ENCODE measurements at places on chromosomes 13 and 19.

DNA sequence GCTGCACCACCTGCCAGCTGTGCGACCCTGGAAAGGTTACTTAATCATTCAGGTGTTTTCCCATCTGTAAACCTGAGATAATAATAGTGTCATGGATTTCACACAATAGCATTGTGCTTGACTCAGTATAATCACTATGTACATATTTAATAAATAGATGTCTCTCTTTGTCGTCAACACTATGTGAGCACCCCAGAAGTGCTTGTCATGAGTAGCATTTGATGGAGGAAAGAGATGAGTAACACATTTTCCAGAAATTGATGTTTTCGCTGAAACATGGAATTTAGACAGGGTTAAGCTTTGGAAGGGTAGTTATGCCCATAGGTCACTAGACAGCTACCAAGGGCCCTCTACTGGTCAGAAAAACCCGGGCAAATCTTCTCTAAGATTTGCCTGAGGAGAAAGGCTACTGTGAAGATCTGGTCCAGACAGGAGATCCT lies 9.5 kb upstream of the MBNL2 start:
- no peak for DNase-seq

DNA sequence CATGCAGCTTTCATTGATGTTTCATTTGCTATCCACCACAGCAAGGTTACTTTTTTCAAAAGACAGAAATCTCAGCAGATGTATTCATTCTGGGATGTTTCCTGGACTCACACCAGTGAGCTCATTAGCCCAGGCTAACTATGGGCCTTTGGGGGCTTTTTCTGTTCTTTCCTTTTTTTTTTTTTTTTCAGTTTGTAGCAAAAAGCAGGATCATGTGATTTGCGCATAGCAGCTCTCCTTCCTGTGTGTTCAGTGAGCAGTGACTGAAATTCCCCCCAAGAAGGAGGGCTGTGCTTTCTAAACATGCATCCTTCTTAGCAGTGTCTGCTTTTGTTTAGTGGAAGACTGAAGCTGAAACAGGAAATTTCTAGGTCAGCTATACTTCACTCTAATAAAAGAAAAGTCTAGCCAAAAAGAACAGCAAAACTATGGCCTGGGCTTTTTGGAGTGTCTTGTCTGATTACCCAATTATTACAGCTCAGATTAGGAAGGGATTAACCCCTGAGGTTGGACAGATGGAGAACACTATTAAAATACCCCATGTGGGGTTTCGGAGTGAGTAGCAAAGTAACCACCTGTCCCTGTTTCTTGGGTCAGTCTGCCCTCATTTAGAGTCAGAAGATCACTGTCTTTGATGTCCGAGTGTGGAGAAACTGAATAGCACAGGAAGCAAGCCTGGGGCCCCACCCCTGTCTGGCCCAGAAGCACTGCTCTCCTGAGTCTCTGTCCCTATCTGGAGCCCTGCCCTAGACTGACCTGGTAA lies 8.9 kb upstream of the AMER2 start:
- DNase-seq: no peak

DNA sequence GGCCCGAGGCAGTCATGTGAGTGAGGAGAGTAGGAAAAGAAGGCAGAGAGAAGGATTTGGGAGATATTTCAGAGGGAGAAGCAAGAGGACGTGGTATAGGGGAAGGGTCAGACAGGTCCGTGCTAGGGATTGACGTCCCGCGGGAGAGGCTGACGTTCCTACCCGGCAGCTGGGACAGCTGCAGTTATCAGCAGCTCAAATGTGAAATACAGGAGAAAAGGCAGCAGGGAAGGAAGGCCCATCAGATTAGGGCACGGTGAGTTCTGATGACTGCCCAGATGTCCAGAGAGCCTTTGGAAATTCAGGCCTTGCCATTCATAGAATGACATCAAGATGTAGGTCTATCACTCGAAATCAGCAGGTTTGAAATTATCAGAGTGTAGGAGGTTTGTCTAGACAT lies 88.4 kb downstream of the IRS2 start:
- DNase-seq: no peak

DNA sequence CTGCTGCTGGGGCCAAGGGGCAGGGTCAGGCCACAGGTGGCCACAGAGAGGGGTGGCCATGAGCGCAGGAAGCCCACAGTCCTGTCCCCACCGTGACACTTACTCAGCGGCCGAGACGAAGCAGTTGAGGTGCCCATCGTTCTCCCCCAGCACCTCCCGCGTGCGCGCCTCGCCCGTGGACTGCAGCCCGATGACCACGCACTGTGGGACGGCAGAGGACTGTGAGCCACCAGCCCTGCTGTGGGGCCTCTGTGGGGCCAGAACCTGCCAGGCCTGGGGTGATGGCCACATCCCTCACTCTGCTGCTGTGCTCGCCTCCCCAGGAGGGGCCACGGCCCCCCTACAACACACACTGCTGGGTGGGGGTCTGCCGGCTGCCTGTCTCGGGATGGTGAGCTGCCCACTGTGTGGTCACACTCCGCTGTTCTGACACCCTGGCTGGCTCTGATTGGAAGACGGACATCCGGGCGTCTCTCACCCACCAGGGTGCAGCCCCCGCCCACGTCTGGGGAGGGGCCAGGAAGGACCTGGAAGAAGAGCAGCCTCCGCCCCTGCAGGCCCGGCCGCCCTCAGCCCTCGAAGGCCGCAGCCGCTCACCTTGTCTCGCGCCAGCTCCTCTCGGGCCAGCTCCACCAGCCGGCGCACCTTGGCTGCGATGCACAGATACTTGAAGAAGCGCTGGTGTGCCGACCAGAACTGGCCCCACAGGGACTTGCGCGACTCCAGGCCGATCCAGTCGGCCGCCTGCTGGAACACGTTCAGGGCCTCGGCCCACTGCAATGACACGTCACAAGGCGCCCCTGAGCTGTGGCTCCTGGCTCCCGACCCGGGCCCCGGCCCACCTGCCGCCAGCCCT lies 13.2 kb downstream of the GPX4 start:
- DNase-seq: no peak

DNA sequence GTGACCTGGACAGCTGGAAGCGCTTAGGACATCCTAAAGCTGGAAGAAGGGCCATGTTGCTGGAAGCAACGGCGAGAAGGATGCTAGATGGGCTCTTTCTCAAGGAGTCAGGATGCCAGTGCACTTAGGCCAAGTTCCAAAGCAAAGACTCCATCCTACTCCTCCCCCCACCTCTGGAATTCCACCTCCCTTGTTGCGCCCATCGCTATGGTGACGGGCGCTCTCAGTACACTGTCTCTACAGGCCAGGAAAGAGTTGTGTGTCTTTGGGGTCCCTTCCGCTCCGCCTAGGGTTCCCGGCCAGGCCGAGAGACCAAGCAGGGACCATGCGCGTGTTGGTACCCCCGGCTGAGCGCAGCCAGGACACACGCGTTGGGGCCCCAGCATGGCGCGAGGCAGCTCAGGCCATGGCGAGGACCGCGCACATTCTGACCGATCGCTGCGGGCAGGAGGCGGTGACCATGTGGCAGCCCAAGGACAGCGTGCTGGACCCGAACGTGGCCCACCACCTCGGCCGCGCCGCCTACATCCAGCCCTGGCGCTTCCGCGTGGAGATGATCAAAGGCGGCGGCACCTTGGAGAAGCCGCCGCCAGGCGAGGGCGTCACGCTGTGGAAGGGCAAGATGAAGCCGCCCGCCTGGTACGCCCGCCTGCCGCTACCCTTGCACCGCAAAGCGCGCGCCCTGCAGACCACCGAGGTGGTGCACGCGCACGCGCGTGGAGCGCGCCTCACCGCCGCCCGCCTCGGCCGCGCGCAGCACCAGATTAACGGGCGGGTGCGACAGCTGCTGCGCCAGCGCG lies 31.0 kb upstream of the SLC1A6 start:
- no peak for DNase-seq

DNA sequence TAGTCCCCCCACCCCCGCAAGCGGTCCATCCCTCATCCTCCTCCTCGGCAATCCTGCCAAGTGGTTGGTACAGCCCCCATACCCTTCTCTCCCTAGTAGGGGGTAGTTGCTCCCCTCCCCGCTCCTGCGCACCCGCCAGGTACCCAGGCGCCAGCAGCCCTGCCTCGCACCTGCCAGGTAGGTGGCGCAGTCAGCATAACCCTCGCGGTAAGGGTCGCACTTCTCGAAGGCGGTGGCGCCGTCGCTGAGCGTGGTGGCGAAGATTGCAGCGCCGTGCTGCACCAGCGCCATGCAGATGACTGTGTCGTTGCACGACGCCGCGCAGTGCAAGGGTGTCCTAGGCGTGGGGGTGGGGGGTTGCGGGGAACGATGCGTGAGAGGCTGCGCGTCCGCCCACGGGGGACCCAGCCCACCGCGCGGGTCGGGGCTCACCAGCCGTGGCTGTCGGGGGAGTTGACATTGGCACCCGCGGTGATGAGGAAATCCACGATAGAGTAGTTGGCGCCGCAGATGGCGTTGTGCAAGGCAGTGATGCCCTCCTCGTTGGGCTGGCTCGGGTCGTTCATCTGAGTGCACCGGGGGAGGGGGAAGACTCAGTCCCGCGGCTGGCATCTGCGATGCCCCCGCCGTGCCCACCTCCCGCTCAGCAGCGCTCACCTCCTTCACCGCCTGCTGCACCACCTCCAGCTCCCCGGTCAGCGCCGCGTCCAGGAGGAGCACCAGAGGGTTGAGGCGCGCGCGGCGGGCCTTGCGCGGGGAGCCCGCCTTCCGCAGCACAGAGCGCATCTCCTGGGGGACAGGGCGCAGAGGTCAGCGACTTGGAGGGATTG lies 15.2 kb upstream of the ERCC2 start:
- peak; percentile 77 for DNase-seq

DNA sequence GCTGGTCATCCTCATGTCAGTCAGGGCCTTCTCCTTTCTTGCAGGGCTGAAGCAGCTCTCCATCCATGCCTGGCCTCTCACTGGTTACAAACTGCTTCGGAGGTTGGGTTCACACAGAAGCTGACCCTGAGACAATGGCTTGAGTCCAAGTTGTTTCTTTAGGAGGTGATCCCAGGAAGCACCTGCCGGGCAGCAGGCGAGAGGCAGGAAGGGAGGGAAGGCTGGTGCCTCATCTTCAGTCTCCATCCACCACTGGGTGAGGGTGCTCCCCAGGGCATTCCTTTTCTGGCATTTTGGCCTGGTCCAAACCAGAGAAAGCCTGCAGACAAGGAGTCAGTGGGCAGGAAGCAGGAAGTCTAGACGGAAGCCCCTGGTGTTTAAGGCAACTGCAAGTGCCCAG lies 17.6 kb upstream of the SPATA13 start:
- no peak for DNase-seq

DNA sequence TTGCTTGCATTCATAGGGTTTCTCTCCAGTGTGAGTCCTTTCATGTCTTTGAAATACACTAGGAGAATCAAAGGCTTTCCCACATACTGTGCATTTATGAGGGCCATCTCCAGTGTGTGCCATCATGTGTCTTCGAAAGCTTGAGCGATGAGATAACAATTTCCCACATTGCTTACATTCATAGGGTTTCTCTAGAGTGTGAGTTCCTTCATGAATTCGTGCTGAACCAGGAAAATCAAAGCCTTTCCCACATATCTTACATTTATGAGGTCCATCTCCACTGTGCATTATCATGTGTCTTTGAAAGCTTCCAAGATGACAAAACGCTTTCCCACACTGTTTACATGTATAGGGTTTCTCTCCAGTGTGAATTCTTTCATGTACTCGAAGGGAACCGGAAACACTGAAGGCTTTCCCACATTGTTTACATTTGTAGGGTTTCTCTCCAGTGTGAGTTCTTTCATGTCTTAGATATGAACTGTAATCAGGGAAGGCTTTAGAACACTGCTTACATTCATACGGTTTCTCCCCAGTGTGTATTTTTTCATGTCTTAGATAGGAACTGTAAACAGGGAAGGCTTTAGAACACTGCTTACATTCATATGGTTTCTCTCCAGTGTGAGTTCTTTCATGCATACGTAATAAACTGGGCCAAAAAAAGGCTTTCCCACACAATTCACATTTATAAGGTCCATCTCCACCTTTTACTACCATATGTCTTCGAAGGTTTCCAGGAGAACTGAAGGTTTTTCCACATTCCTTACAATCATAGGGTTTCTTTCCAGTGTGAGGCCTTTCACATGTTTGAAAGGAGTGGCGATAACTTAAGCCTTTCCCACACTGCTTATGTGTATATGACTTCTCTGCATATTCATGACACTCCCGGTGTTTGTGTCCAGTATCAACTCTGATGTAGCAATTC lies 21.4 kb downstream of the ZNF44 start:
- DNase-seq: no peak

DNA sequence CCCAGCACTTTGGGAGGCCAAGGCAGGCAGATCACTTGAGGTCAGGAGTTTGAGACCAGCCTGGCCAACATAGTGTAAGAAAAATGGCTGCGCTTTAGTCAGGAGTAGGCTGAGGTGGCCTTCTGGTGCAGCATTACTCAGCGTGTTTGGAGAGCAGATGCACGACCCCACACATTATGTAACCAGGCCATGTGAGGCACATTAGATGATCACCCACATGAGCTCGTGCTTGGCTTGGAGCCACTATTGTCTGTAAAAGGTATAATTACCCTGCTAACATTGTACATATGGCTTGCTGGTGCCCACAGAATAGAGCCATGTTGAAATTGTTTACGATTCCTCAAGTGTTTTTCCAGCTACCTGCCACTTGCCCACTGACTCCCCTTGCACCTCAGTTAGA lies 24.0 kb upstream of the SCEL start:
- no peak for DNase-seq

DNA sequence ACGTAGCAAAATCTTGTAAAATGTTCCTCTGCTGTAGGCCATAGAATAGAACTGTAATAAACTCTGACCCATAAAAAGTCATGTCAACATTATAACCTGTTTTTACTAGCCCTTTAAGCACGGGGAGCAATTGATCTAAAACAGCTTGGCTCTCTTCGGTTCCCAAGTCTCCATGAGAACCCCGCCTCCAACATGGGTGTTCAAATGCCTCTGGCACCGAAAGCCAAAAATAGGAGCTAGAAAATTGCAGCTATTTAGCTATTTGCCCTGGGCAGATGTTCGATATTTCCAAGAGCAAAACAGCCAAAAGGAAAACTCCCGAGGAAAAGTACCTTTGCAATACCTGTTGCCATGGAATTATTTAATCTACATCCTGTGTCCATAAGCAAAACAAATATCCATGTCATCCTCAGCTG lies 563.1 kb downstream of the EFNB2 start:
- DNase-seq: no peak

DNA sequence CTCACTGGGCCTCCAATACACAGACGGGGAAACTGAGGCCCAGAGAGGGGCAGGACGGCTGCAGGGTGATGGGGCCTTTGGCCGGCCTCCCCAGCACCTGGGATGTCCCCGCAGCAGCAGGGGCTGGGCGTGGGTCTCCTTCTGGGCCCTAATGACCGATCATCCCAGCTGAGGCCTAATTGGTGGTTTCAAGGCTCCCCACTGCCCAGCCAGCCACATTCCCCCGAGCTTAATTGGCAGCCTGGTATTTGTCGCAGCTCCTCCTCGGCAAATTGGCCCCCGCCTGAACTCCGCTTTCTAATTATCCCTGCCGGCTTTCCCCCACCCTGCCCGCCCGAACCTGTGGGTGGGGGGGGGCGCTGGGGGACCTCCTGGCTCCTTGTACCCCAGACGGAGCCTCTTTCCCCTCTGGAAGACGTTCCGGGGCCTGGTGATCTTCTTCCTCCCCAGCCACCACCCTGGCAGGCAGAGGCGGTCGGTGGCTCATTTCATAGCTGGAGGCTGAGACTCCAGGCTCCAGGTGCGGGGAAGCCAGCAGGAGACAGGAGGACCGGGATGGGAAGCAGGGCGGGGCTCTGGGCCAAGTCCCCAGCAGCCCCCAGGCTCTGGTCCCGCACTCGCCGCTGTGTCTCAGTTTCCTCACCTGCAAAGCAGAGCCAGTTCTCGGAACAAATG lies 27.2 kb upstream of the WDR18 start:
- no peak for DNase-seq
